Thyroid gland (tissue), 4 donors: ENCODE measurements at places on chromosomes 3 and 15. TPM values are rescaled to one million over a fixed set of nuclear protein-coding genes. Genes with fewer than 3 reads are reported as not detected.

DNA sequence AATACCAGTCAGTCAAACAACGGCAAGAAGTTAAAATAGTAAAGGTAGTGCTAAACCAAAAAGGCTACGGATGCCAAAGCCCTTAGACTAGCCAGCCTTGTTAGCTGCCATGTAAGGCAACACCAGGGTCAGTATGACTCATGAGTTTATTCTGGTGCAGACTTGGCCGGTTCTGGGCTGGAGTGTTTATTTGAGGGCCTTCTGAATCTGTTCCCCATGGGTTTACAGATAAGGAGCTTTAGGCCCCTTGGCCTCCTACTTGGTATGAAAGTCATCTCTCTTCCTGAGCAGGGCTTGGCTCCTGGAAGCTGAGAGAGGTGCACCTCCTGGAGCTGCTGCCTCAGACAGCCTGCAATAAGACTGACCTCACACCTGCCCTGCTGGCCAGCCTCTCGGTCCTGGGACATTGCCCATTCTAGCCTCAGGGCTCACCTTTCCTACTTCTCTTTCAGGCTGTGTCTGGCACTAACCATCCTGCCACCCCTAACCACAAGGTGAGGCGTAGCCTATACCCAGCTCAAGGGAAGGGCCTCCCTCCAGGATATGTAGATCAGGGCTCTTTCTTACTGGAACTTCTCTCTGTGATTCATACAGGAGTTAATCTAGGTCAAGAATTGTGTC lies 10.4 kb upstream of the RTP1 start:
- peak; percentile 71 for DNase-seq

GRCh38 chr3:41673650-41674049 lies 288.3 kb downstream of the ULK4 start:
- DNase-seq = no peak

GRCh38 chr3:183377307-183377959 lies 51.0 kb downstream of the MCF2L2 start:
- no peak for DNase-seq

- no peak for DNase-seq
Measured at GRCh38 chr15:43127752-43128151, 5.6 kb upstream of the TMEM62 start.

DNA sequence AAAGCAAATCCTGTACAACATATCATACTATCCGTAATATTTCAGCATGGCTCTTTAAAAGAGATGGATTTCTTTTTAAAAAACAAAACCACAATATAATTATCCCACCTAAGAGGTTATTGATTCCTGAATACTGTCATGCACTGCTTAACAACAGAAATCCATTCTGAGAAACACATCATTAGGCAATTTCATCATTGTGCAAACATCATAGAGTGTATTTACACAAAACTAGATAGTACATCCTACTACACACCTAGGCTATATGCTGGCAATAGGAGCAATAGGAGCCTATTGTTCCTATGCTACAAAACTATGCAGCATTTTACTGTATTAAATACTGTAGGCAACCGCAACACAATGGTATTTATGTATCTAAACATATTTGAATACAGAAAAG lies 242.0 kb downstream of the NEK10 start:
- DNase-seq = no peak

DNA sequence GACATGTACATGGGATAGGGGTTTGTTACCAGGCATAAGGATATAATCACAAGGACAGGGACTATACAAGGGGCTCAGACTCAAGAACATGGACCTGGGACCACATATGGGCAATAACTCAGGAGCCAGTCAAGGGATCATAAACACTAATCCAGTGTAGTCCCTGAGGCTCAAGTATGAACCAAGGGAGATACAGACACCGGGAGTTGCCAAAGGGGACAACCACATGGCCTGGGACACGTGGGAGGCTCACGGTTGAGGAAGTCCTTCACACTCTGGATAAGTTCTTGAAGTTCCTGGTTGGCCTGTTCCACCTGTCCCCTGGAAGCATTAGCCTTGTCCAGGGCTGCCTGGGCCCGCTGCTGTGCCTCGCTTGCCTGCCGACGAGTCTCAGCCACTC lies 1.8 kb upstream of the USP19 start:
- DNase-seq = no peak

The SERINC4 gene
- not detected for total RNA-seq

DNA sequence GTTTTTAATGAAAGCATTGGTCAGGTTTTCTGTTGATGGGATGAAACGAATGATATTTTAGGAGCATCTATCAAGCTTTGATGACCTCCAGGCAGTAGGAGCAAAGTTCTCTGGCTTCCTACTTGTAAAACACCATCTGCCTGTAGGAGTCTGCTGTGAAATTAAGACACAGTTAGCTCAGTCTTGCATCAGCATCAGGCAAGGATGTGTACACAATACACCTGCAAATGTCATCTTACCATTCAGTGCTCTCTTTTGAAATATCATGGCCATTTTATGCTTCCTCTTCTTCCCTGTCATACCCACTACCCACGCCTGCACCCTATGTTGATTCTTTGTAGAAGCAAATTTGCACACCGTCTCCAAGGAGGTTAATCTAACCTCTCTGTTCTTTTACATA lies 38.2 kb downstream of the B3GALNT1 start:
- no peak for DNase-seq

The OSBPL10 gene
- total RNA-seq = 18.6 TPM

DNA sequence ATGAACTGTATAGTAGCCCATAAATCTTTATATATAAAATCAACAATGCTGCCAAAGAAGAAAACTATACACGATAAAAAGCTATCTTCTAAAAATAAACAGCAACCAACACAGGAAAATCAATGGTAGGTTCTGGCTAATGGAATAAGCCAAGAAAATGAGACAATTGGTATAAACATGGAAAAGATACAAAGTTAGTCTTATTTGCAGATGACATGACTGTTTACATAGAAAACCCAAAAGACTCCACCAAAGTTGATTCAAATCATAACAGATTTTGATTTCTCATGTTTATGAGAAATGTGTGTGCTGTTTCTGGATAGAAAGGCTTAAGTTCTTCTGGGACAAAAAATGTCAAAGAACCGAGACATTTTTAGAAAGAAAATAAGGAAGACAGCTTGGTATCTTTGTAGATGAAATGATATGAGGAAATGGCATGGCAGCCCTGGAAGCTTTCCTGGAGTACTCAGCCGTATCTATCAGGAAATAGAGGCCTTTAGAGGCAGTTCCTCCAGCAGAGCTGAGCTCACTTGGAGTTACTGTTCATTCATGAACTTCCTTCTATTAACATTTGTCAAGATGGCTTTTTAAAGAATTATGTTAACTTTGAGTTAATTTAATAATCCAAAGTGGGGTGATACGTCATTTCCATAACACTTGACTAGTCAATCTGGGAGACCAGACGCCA lies 36.7 kb upstream of the VILL start:
- no peak for DNase-seq

The RHCG gene
- not detected for total RNA-seq

- no peak for DNase-seq
Measured at GRCh38 chr3:177122183-177122856, 75.0 kb downstream of the TBL1XR1 start.

The CDHR4 gene
- total RNA-seq = not detected

- no peak for DNase-seq
Measured at GRCh38 chr3:155281912-155282311, 11.6 kb downstream of the STRIT1 start.

DNA sequence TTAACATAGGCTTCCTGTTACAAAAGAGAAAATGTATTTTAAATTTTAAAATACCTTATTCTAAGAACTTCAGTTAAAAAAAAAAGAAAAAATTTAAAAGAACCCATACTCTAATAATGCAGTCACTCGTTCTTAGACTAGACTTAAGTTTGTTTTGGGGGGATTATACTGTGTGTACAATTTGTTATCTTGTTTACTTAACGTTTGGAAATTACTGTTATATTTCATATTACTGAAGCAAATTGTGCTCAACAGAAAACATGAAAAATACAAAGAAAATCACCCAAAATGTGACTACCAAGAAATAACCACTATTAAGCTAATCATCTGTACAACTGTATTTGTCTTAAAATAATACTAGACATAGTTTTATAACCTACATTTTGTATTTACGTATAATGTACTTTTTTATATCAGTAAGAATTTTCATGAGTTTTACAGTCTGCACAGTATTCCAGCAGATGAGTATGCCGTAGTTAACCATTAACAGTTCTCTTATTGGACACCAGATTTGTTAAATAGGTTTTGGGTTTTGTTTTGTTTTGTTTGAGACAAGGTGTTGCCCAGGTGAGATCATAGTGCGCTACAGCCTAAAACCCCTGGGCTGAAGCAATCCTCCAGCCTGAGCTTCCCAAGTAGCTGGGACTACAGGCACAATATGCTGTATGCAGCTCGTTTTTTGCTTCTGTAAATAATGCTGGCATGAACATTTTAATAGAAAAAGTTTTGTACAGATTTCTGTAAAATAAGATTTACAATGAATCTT lies 88.8 kb upstream of the CHD2 start:
- DNase-seq = peak; percentile 68

DNA sequence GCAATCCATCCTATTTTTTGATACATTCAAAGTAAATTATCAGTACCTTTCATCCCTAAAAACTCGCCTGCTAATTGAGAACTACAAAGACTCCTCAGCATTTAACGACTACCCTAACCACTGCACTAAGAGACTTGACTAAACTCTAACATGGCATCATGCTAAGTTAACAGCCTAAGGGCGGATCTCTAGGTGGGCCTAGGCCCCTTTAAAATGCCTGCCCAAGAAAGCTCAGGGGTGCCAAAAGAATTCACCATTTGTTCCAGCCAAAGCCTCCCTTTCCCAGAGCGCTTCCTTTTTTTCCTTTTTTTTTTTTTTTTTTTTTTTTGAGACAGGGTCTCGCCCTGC lies 568 bp upstream of the NEK4 start:
- DNase-seq = no peak

DNA sequence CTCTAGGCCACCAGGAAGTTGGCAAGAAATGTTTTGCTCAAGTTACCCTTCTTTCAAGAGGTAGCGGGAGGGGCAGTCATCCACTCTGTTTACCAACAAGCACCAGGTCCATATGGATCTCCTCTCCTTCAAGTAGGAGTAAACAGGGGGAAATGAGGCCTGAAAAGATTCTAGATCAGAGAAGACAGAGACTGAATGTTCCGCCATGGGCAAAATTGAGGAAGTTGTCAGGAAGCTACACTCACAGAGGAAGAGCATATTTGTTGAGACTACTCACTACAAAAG lies 81.6 kb downstream of the KLF15 start:
- no peak for DNase-seq

The C3orf33 gene
- total RNA-seq = 9.7 TPM

- no peak for DNase-seq
Measured at GRCh38 chr3:13544293-13544831, 4.6 kb upstream of the FBLN2 start.

- DNase-seq = peak; percentile 56
Measured at GRCh38 chr15:64092864-64093626, 593 bp downstream of the CIAO2A start.

- DNase-seq = no peak
Measured at GRCh38 chr15:58472221-58472620, 40.4 kb downstream of the LIPC start.

DNA sequence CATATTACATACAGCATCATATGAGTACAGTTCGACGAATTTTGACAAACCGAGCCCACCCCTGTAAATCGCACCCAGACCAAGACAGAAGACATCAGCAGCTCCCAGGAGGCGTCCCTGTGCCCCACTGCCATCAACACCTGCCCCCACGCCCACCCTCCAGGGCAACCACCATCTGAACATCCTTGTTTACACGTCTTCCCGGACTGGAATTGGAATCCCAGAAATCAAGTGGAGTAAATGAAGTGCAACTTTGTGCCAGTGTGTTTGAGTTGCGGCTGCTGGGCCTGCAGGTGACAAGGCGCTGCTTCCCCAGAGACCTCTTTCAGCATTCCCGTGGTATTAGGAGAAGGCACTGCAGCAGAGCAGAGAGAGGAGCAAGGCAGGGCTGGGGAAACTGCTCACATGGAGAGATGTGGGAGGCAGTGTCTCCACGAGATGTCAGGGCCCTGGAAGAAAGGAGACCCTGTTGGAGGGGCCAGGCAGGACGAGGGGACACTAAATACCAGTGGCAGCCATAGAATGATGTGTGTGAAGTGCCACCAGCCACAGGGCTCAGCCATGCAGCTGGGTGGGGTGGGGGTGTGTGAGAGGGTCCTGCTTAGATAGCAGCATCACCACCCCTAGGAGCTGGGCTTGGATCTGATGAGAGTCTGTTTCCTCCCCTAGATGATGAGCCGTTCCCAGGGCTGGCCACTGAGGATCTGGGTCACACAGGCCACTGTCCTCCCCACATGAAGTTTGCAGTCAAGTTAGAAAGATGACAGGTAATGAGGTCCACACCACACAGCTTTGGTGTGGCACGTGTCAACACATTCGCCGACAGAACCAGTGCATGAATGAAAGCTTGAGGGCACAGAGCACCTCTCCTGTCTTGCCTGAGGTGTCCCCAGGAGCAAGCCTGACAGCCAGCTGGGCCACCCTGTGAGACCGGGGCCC lies 33.4 kb upstream of the PCSK6 start:
- DNase-seq = no peak

- DNase-seq = no peak
Measured at GRCh38 chr3:37307321-37307720, 132.9 kb upstream of the LRRFIP2 start.

- no peak for DNase-seq
Measured at GRCh38 chr15:64034519-64034918, 11.8 kb downstream of the DAPK2 start.

- no peak for DNase-seq
Measured at GRCh38 chr15:90836296-90836871, 32.0 kb upstream of the FURIN start.

DNA sequence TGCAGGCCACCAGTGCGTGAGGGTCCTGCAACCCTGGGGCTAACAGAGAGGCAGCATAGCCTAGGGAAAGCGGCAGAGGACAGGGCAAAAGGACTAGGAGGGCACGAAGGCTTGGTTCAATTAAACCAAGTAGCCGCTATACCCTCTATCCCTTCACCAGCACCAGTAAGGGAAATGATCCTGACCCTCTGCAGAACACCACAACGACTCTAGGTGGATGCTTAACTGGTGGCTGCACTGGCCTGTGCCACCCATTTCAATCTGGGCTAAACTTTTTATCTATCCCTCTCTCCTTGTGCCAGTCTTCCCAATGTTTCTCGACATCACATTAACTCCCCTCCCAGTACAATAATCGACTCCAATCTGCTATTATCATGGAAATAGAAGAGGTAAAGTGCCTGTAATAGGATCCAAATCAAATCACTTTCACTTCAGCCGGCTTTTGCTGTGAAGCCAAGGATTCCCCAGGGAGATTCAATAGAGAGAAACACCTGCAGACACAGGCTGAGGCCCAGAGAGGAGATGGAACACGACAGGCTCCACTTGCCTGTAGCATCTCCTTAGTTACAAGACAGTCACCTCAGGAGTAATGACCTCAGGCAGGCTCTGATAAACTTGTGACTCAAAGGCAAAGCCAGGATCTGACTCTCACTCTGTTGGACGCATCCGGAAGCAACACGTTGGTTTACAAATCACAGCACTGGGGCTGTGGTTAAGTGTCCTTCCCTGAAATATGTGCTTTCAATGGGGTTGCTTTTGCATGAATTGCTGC lies 791.6 kb upstream of the ARRDC4 start:
- DNase-seq = no peak

The CHRM5 gene
- total RNA-seq = not detected

The KLHL6 gene
- total RNA-seq = 2.7 TPM
